SJSA1 (cell line): ENCODE measurements at places on chromosomes 11 and 22. TPM values are rescaled to one million over a fixed set of nuclear protein-coding genes. Genes with fewer than 3 reads are reported as not detected.
A peak's percentile ranks its signal among the peaks of the same experiment; 100 is the strongest.

GRCh38 chr22:46933040-46933930 lies 170.8 kb downstream of the TBC1D22A start:
- H3K4me3 ChIP-seq = no peak overlapping the region
- no peaks in the 10 kb centered on the region for H3K36me3 ChIP-seq
- no peaks in the 10 kb centered on the region for H3K27me3 ChIP-seq
- DNase-seq = no peak
- peaks cover 35% of the 10 kb centered on the region for H3K4me1 ChIP-seq
- no peak overlapping the region for H3K27ac ChIP-seq

DNA sequence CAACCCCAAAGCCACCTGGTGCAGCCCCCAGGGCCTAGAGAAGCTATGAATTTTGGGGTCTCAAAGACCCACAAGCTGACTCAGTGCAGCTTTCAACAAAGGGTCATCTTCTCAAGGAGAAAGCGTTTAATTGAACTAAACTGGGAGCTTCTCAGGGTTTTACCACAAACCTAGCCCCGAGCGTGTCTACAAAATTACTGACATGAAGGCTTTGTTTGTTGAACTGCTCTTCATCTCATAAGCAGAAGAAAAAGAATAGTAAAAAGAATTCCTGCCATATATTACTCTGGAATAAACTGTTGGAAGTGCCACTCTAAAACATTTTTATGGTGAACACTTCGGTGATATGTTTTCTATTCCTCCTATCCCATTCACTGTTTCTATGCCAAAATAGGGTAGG lies 50.8 kb upstream of the INCENP start:
- no peak for DNase-seq
- no peaks in the 10 kb centered on the region for H3K4me1 ChIP-seq
- no peak overlapping the region for H3K27ac ChIP-seq
- H3K4me3 ChIP-seq = no peak overlapping the region

DNA sequence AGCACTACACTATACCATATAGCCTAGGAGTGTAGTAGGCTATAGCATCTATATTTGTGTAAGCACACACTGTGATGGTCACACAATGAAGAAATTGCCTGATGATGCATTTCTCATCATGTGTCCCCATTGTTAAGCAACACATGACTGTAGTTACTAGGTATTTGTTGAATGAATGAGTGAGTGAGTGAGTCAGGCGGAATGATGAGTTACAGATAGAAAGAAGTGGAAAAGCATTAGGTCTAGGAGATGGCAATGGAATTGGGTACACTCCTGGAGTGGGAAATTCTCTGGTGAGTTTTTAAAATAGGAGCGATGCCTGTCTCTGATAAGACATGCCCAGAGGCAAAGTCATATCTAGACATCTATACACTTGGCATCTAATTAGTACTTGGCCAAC lies 160.5 kb upstream of the TBCEL start:
- no peaks in the 10 kb centered on the region for H3K36me3 ChIP-seq
- no peak overlapping the region for H3K27ac ChIP-seq
- H3K4me1 ChIP-seq = no peaks in the 10 kb centered on the region
- no peaks in the 10 kb centered on the region for H3K27me3 ChIP-seq
- no peak for DNase-seq
- H3K4me3 ChIP-seq = no peak overlapping the region

DNA sequence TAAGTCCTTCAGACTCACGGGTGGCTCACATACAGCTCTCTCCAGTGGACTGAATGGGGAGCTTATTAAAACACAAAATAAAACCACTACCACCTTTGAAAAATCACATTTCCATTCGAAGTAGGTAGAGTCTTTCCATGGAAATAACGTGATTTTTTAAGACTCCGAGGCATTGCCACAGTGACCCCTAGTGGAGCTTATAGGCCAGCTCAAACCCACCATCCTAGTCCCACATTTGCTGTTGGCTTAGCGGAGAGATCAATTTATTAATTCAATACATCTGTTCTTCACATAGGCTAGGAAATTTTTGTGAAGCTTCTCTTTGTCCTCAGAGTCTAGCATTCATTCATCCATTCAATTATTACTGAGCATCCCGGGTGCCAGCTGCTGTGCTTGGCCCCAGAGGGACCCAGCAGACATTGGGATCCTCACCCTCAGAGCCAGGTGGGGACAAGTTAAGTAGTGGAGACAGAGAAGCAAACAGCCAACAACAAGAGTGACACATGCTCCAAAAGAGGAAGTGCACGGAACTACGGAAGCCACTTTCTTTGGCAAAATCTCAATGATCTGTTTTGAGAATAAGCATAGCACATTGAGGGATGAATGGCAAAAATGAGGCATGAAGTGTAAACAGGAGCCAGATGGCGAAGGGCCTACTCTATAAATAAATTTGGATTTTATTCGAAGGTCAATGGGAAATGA lies 10.2 kb upstream of the P4HA3 start:
- no peak overlapping the region for H3K27ac ChIP-seq
- no peaks in the 10 kb centered on the region for H3K27me3 ChIP-seq
- no peaks in the 10 kb centered on the region for H3K36me3 ChIP-seq
- no peak overlapping the region for H3K4me3 ChIP-seq
- no peak for DNase-seq
- peaks cover 12% of the 10 kb centered on the region for H3K4me1 ChIP-seq

The RAB6A gene
- total RNA-seq = 40.2 and 40.9 TPM in 2 replicates

DNA sequence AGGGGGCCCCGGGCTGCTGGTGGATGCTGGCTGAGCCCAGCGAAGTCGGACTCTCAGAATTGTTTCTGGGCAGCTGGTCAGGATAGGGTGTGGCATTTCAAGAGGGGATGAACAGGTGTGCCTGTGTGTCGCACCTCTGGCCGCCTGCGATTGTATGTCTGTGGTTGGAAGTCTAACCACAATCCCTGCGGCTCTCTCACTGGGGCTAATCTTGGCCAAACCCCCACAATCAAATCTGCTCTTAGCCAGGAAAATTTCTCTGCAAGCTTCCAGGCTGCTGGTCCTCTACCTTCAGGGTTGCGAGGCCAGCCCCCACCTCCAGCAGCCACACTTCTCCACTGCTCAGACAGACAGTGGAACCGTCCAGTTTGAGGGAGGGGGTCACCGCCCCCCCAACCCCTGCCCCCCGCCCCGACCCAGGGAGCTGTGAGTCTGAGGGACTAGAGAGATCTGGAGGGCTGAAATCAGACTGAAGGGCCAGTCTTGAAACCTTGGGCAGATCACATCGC lies 953 bp downstream of the ATG16L2 start:
- H3K4me1 ChIP-seq = peaks cover 24% of the 10 kb centered on the region
- DNase-seq = no peak
- peak overlapping the region; percentile 69 for H3K4me3 ChIP-seq
- H3K27ac ChIP-seq = peak overlapping the region; percentile 100

DNA sequence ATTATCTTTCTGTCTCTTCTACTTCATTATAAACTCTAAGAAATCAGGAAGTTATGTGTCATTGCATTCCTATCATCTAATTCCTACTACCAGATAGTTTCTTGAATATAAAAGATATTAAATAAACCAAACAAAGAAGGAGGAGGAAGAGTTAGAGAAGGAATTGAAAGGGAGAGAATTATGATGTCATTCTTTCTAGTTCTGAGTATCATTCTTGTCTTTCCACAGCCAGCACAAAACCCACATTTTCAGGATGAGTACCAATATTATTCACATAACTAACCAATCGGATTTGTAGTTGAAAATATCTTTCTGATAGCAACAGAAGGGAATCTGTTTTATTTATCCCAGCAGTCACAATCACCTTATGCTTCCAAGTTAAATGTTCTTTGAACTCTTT lies 13.3 kb downstream of the MS4A13 start:
- no peak for DNase-seq
- H3K27me3 ChIP-seq = no peaks in the 10 kb centered on the region
- no peak overlapping the region for H3K27ac ChIP-seq
- H3K4me1 ChIP-seq = no peaks in the 10 kb centered on the region

DNA sequence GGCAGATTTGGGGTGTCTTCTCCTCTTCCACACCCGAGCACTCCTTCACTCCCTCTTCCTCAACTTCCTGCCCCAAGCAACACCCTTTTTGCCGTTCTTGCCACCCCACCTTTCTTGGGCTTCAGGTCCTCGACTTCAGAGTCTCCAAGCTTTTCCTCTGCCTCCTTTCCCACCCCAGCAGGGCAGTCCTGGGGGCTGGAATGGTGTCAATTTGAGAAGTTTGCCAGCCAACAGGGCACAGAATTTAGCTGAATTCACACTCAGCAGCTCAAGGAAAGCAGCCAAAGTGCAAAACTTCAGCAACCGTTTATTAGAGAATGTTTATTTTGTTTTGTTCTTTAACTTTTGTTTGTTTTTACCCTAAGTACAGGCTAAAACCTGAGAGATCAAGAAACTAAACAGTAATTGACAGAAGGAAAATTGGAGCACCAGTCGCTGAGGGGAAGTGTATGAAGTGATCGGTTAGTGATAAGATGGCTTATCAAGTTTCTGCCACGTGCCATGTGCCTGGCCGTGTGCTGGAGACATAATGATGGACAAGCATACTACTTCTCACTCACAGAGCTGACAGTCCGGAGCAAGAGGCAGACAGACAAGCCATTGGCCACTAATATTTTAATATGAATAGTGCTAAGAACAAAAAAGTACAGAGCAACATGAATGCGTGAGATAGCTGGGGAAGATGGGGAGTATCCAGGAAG lies 44.4 kb downstream of the AHNAK start:
- no peak for DNase-seq
- no peak overlapping the region for H3K27ac ChIP-seq
- no peaks in the 10 kb centered on the region for H3K36me3 ChIP-seq
- H3K27me3 ChIP-seq = no peaks in the 10 kb centered on the region

The OOSP2 gene
- total RNA-seq = not detected in 2 replicates

GRCh38 chr22:35601743-35602615 lies 15.2 kb downstream of the MB start:
- no peak for DNase-seq
- H3K27me3 ChIP-seq = no peaks in the 10 kb centered on the region
- no peaks in the 10 kb centered on the region for H3K4me1 ChIP-seq
- no peaks in the 10 kb centered on the region for H3K36me3 ChIP-seq
- no peak overlapping the region for H3K4me3 ChIP-seq

- no peaks in the 10 kb centered on the region for H3K27me3 ChIP-seq
- peaks cover 1% of the 10 kb centered on the region for H3K4me1 ChIP-seq
- H3K4me3 ChIP-seq = no peak overlapping the region
- DNase-seq = no peak
These were observed 64.6 kb downstream of the MYEOV start for GRCh38 chr11:69358398-69359020.

GRCh38 chr11:119339589-119340334 lies 921 bp downstream of the C1QTNF5 start:
- H3K4me1 ChIP-seq = peaks cover 50% of the 10 kb centered on the region
- no peaks in the 10 kb centered on the region for H3K27me3 ChIP-seq
- no peak overlapping the region for H3K27ac ChIP-seq
- peaks cover 22% of the 10 kb centered on the region for H3K36me3 ChIP-seq

GRCh38 chr11:101618709-101619108 lies 34.9 kb upstream of the TRPC6 start:
- H3K36me3 ChIP-seq = no peaks in the 10 kb centered on the region
- no peak overlapping the region for H3K4me3 ChIP-seq
- no peak overlapping the region for H3K27ac ChIP-seq
- no peak for DNase-seq

- peaks cover 32% of the 10 kb centered on the region for H3K27me3 ChIP-seq
- peak overlapping the region; percentile 33 for H3K4me3 ChIP-seq
- H3K4me1 ChIP-seq = peaks cover 14% of the 10 kb centered on the region
- H3K27ac ChIP-seq = no peak overlapping the region
These were observed 650 bp upstream of the MAPK11 start for GRCh38 chr22:50270666-50271394.

- H3K27me3 ChIP-seq = no peaks in the 10 kb centered on the region
- H3K36me3 ChIP-seq = no peaks in the 10 kb centered on the region
- no peak for DNase-seq
- H3K27ac ChIP-seq = no peak overlapping the region
- H3K4me3 ChIP-seq = no peak overlapping the region
These were observed 3.4 kb downstream of the OLFML1 start for GRCh38 chr11:7488681-7489080.

DNA sequence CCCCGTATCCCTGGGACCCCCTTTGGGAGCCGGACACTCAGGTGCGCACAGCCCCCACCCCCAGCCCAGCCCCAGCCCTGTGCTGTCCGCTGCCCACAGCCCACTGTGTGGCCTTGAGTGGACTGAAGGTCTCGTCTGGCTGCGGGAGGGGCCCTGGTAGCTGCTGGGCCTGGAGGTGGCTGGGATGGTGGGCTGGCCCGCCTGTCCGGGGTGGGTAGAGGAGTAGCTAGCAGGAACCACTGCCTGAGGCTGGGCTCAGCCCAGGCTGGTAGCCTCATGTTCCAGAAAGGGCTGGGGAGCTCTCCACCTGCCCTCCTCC lies 4.6 kb upstream of the MUC6 start:
- no peaks in the 10 kb centered on the region for H3K36me3 ChIP-seq
- H3K27me3 ChIP-seq = no peaks in the 10 kb centered on the region
- no peaks in the 10 kb centered on the region for H3K4me1 ChIP-seq
- no peak for DNase-seq
- H3K27ac ChIP-seq = no peak overlapping the region
- no peak overlapping the region for H3K4me3 ChIP-seq

DNA sequence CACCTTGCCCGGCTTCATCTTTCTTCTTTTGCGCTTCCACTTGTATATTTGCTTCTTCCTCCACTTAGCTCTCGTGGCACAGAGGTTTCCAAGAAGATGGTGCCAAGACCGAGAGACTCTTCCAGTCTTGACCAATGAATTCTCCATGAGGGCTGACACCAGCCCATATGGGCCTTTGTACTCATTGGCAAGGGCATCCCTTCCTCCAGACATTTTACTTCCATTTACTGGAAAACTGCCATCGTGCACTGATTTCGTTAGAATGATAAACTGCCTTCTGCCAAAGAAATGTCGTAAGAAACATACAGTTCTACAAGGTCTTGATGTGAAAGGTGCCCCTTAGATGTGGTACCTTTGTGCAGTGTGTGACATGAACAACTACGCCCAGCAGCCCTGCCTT lies 4.7 kb upstream of the MIEF1 start:
- no peaks in the 10 kb centered on the region for H3K27me3 ChIP-seq
- no peak for DNase-seq
- H3K36me3 ChIP-seq = peaks cover 3% of the 10 kb centered on the region
- no peak overlapping the region for H3K27ac ChIP-seq

- no peaks in the 10 kb centered on the region for H3K36me3 ChIP-seq
- H3K4me3 ChIP-seq = no peak overlapping the region
- no peak overlapping the region for H3K27ac ChIP-seq
- no peak for DNase-seq
- no peaks in the 10 kb centered on the region for H3K27me3 ChIP-seq
These were observed 55.9 kb downstream of the LRRC32 start for GRCh38 chr11:76614471-76615179.
